Aortic smooth muscle cell (primary cell): ENCODE measurements at places on chromosomes 5 and 9. TPM values are rescaled to one million over a fixed set of nuclear protein-coding genes. Genes with fewer than 3 reads are reported as not detected.

C8G gene
- 0.13 and 0.44 TPM in 2 replicates for total RNA-seq

PSD2 gene
- 0.12 and 0.13 TPM in 2 replicates for total RNA-seq

FSTL4 gene
- total RNA-seq = not detected in 2 replicates

HACD4 gene
- total RNA-seq = 1.2 and 1.7 TPM in 2 replicates

NSG2 gene
- total RNA-seq = not detected in 2 replicates

CBY3 gene
- 0.12 TPM in 1 of 2 replicates, not detected in the other for total RNA-seq
